Activated CD4-positive, alpha-beta T cell treated with anti-CD3 and anti-CD28 coated beads, Interleukin-2, amount 50 U/mL, for 48 hours (primary cell): ENCODE measurements at places on chromosomes 11 and 22.

DNA sequence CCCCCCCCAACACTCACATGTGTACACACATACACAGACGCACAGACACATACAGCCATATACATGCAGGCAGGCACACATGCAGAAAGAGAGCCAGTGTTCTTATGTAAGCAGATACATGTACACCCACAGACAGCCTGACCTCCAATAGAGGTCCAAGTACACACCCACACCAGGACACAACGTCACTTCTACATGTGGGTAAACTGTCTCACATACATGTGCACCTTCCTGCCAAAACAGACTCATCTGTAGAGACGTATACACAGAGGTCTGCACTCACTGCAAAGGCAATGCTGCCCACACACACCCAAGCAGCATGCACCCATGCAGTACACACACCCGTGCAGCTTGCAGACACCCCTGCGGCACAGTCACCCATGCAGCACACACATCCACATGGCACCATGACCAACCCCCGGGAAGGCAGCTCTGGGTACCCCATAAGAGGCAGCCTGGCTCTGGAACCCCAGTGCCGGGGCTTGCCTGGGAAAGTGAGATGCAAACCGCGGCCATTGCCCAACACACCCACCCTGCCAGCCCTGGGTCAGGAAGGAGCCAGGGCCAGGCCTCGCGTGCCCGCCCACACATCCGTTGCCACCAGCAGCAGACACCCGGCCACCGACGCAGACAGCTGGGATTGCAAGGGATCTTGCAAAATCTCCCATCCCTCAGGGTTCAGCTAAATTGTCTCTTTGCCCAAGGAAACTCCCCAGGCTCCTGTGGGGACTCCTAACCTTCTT is 10.1 kb downstream of the CASTOR1 start:
- no peak for DNase-seq

DNA sequence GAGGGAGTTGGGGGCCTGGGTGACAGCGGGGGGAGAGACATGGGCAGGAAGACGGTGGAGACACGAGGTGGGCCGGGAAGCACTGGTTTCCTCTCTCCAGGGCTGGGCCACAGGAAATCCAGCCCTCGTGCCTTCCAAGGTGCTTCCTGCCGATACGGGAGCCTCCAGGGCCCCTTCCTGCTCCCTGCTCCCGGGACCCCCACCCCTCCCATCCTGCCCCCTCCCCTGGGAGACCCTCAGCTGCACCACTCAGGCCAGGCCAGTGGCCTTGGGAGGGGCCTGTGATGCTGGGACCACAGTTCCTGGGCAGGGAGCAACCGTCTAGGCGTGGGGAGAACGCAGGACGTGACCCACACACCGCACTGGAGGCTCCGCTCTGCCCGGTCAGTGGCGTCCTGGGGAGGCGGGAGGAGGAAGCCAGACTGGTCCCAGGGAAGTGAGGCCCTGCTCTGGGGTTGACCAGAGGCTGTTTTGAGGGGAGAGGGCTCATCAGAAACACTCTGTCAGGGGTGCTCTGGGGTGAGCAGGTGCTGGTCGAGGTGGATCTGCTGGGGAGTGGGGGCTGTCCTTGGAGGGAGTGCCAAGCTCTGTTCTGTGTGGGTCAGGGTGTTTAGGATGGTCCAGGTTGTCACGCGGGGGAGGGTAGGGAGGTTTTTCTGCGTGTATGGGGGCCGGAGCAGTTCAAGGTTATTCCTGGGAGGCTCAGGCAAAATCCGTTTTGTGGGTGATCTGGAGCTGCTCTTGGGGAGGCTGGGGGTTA is at the start of gene SHANK3:
Gene SHANK3, plus strand, starts transcription at position 353 of the 760 bp plus-strand sequence.
- no peak for DNase-seq

DNA sequence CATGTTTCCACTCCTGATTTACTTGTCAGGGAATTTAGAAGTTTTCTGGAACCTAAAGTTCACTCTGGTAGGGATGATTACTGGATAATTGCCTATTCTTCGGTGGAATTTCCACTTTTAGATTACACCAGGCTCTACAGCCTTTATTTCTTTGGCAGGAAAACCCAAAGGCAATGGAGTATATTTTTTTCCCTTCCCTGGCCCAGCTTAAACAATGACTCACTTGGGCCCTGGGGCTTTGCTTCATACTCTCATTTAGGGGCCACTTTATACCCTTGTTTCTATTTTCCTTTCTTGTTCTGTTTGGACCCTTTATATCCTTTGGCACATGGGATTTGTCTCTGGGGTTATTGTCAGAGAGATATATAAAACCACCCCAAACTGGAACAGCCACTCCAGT is 114.7 kb downstream of the CSTPP1 start:
- DNase-seq = no peak

DNA sequence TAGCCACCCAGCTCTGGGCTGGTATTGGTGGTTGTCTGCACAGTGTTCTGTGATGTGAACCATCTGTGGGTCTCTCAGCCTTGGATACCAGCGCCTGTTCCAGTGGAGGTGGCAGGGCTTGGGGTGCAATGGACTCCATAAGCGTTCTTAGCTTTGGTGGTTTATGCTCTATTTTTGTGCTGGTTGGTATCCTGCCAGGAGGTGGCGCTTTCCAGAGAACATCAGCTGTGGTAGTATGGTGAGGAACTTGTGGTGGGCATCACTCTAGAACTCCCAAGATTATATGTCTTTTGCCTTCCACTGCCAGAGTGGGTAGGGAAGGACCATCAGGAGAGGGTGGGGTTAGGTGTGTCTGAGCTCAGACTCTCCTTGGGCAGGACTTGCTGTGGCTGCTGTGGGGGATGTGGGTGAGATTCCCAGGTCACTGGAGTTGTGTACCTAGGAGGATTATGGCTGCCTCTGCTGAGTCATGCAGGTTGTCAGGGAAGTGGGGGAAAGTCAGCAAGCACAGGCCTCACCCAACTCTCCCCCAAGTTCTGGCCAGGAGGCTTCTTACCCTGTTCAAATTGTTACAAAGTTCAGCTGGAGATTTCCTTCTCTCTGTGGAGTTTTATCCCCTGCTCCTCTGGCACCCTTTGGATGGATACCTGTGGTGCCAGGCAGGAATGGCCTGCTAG is 47.2 kb downstream of the MRGPRX2 start:
- no peak for DNase-seq

DNA sequence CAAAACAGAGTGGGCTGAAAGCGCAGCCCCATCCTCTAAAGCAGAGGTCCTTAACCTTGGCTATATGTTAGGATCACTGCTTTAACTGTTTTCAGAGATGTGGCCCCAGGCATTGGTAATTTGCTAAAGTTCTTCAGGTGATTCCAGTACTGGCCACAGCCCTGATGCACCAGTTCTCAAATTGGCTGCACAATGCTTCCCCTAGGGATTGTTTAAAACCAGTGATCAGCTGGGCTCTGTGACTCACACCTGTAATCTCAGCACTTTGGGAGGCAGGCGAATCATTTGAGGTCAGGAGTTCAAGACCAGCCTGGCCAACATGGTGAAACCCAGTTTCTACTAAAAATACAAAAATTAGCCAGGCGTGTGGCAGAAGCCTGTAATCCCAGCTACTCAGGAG is 8.4 kb upstream of the IRAG1 start:
- no peak for DNase-seq

GRCh38 chr11:16902182-16902581 is 112.0 kb downstream of the PLEKHA7 start:
- DNase-seq = peak; percentile 55

DNA sequence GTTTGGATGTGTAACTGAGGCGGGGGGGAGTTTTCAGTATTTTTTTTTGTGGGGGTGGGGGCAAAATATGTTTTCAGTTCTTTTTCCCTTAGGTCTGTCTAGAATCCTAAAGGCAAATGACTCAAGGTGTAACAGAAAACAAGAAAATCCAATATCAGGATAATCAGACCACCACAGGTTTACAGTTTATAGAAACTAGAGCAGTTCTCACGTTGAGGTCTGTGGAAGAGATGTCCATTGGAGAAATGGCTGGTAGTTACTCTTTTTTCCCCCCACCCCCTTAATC is 2.3 kb downstream of the MALAT1 start:
- no peak for DNase-seq

GRCh38 chr11:34986883-34987520 is 70.6 kb downstream of the PDHX start:
- no peak for DNase-seq

DNA sequence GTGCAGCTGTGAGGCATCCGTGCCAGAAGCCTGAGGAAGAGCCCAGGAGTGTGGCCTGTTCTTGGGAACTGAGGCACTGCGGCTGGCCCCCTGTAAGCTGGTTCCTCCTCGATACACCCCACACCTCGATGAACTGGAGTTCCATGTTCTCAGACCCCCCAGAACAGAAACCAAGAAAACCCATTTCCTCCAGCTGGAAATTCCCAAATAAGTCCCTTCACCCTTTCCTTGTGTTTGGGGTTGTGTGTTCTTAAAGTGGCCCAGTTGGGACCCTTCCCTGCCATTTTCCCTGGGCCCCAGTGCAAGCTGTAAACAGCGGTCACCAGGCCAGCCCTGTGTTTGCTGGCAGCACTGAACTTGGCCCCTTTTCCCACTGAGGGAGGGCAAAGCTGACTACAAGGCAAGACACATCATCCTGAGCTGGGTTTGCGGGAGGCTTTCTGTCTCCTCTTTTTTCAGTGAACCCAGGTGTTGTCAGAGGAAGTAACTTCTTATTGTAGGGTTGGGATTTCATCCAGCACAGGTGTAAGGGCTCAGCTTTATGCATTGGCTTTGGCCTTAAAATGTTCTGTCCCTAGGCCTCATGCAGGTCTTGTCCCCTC is 60.1 kb upstream of the MPEG1 start:
- DNase-seq = no peak
